ENCODE measurements at places on chromosomes 5 and 9.
A peak's percentile ranks its signal among the peaks of the same experiment; 100 is the strongest.

- no peak for DNase-seq
These were observed 39.8 kb upstream of the TTC39B start for GRCh38 chr9:15346837-15347236.

DNA sequence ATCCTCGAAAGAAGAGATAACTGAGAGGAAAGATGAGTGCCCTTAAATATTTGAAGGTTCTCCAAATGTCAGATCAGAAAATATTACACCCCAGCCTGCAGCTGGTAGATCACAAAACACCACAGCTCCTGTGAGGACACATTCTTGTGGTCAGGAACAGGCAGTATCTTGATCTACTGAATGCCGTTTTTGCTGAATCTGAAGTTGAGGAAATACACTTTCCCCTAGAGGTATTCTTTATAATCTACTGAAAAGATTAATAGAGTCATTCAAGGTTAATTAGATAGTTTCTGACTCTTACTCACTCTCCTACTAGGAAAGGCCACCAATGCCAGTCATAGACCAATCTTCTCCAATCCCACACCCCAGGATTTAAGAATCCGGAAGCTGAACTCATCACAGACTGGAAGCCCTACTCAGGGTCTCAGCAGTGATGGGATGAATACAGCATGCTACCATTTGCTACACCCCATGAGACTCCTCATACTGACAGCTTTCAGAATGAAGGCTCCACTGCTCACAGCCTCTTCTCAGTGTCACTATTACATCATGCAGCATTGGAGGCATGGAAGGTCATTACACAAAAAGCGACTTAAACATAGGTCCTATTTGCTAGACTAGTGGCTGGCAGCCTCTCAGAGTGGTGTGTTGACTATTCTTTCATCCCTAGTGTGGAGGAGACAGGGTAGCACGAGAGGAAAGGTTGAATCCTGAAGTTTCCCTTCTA lies 143.9 kb upstream of the SLC1A3 start:
- no peak for DNase-seq

- DNase-seq, result no peak
These were observed 183.4 kb downstream of the FBXL7 start for GRCh38 chr5:15683332-15683731.

GRCh38 chr5:101580591-101580990 lies 677.5 kb upstream of the ST8SIA4 start:
- no peak for DNase-seq

GRCh38 chr5:119420169-119420568 lies 32.1 kb upstream of the HSD17B4 start:
- no peak for DNase-seq

DNA sequence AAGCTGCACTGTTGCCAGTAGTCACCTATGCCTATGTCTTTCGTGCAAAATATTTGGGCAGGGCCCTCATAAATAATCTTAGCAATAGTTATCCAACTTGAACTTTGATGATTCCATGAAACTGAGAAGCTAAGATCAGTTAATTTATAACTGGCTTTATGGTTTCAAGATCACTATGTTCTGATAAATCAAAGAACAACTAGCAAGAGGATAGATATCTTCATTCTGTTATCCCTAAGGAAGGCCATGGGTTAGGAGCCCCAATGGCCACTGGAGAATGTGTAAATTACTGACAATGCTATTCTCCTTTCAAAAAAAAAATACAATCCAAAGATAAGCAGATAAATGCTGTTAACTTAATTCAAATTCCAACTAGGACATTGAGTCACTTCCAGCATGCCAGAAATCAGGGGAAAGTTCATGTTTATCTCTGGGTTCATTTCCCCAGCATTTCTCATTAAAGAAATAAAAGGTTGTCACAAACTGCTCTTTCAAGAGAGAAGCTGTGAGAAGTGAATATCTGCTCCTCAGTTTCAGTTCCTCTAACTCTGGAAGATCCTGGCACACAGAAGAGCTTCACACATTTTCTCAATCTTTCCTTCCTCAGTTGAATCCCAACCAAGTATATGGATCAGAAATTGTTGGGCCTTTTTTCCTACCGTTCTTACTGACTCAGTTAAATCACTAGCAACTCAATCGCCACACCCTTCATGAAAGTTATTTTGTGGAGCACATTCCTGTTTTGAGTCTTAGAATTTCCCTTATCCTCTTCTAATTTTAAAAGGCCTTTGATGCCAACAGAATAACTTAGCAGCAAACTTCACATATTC lies 59.6 kb upstream of the SLC1A1 start:
- peak; percentile 54 for DNase-seq

DNA sequence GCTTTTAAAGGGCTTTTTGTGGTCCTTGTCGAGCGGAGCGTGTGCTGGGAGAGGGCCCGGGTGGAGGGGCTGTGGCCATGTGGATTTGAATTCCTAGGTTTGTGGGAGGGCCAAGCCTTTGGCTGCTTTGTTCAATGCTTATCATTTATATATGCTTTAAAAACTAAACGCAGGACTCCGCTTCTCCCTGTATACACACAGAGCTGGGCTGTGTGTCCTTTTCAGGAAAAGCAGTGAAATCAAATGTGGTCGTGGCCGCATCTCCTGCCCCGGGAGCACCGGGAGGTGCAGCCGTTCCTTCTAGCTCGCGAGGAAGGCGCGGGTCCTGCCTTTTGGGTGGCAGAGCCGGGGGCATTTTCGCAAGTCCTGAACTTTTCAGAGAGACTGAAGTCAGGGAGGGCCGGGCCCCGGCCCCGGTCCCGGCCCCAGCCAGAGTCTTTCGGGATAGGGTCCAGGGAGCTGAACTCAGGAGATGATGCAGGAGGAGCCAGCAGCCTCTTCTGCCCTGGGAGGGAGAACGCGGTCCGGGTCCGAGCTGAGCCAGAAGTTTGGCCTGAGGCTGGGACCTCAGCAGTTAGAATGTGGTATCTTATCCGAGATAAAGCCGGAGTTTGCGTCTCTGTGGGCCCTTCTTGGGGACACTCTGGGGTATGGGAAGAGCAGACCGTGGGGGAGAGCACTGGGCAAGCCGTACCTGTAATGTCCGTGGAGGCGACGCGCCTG lies 158.8 kb downstream of the C9orf152 start:
- DNase-seq, result peak; percentile 55
